ENCODE measurements at places on chromosomes 7 and 10. TPM values are rescaled to one million over a fixed set of nuclear protein-coding genes. Genes with fewer than 3 reads are reported as not detected.

AMPH gene
- total RNA-seq, result 0.13 TPM

HOXA5 gene
- 1.2 TPM for total RNA-seq

CAPZA2 gene
- 149 TPM for total RNA-seq

MYH16 gene
- total RNA-seq, result not detected

C10orf67 gene
- total RNA-seq, result not detected

VSTM4 gene
- total RNA-seq, result 8.2 TPM

PIK3CG gene
- 0.03 TPM for total RNA-seq

GDF2 gene
- not detected for total RNA-seq

PON1 gene
- not detected for total RNA-seq

CAV2 gene
- 186 TPM for total RNA-seq

ZKSCAN5 gene
- total RNA-seq, result 8.1 TPM

FRG2B gene
- not detected for total RNA-seq

HTR7 gene
- 21.2 TPM for total RNA-seq

SYT15B gene
- not detected for total RNA-seq

RNF148 gene
- 0.43 TPM for total RNA-seq

GRID1 gene
- 0.46 TPM for total RNA-seq

HOXA9 gene
- total RNA-seq, result 0.33 TPM

KIAA1217 gene
- total RNA-seq, result 2.7 TPM

SPDYE5 gene
- not detected for total RNA-seq

All from smooth muscle cell of the pulmonary artery (primary cell).